Astrocyte of the hippocampus (primary cell): ENCODE measurements at places on chromosomes 6 and 20.
A peak's percentile ranks its signal among the peaks of the same experiment; 100 is the strongest.

DNA sequence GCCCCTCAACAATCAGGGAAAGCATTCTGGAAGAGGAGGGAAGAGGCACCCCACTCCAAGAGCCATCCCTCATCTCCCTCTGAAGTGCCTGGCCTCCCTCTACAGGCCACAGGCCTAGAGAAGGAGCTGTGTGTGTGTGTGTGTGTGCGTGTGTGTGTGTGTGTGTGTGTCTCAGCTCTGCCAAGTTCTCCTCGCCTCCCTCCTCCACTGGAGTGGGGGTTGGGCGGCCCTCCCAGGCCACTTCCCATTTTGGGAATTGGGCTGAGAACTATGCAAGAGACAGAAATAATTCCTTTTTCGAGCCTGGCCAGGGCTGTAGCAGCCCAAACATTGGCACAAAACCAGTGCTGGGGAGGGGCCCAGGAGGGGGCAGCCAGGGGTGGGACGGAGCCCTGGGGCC lies 35.7 kb downstream of the KCNB1 start:
- DNase-seq: peak; percentile 78

GRCh38 chr6:166766769-166767168 lies 139.7 kb upstream of the RPS6KA2 start:
- no peak for DNase-seq

- DNase-seq: no peak
These were observed 256.4 kb downstream of the TMEM242 start for GRCh38 chr6:157066781-157067491.

DNA sequence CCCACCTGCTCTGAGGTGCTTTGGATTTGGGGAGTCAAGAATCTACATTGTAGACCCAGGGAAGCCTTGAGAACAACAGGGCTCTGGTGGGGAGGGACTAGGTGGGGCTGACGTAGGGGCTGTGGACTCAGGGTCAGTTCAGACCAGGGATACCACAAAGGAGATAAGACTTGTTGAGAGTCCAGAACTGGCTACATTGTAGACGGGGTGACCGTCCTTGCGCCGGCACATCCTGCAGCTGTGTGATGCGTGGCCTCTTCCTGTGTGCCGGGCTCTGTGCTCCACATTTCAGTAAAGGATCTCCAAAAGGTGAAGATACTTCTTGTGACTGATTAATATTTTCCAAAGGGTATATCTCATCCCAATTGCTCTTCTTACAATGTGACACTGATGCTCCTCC lies 9.8 kb upstream of the TLDC2 start:
- DNase-seq: no peak

DNA sequence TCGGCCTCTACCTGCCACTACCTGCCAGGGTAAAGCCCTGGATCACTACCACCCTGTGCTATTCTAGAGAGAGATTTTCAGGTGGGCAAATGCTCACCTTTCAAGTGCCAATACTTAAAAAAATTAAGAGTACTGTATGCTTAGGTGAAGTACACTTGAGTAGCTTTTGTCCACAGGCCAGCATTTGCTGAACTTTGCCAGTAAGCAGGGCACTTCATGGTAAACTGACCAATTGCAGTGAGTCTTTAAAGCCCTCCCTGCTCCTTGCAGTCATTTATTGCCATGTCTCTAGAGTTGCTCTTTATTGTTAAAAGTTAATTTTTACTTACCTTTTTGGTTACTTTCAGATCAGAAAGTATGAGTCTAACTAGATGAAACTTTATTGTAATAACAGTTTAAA lies 58.5 kb downstream of the PLAGL1 start:
- DNase-seq: no peak

DNA sequence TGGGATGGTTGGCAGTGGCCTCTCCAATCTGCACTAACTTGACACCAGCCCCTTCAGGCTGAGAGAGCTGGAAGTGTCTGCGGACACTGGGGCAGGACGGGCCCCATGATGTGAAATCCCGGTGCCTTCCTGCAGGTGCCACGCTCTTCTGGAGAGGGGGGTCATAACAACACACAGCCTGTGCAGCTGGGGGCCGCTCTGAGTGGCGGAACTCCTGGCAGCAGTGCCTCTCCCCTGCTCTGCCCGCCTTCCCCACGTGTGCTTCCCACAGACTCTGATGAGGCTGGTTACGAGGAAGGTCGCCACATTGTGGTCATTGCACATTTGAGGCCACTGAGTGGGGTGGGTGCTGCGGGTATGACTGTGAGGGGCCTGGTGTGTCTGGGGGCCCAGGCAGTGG lies 145.2 kb downstream of the DTNBP1 start:
- no peak for DNase-seq
